ENCODE measurements at places on chromosomes 12 and 14.

DNA sequence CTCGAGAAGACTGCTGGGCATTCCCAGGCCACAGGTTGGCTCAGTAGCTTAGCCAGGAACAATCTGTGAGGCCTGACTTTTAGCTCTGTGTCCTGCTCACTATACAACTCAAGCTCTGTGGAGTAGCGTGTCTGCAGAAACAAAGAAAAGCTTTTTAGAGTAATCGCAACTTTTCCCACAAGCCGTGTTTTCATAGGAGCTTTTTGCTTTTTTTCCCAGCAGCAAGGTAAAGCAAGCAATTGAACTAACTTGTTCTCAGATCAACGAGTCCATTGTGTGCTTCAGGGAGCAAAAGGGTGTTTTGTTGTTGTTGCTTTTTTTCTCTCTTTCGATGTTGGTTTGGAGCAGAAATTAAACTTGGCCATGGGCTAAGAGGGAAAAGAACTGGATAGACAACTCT, 97.3 kb upstream of the BCL2L14 start:
- DNase-seq = no peak

- DNase-seq = no peak
Measured at GRCh38 chr14:32341947-32342846, 13.1 kb downstream of the AKAP6 start.

- peak; percentile 44 for DNase-seq
Measured at GRCh38 chr14:72917094-72917802, 9.0 kb upstream of the DCAF4 start.

GRCh38 chr12:49231878-49232655, 32.8 kb upstream of the TUBA1C start:
- DNase-seq = no peak

- DNase-seq = no peak
Measured at GRCh38 chr14:34338056-34338455, 124.0 kb downstream of the SPTSSA start.
